Stimulated activated naive B cell treated with anti-CD40 and anti-IgM and Interleukin-4, amounts not matched to agents 10 μg/mL and 1 μg/mL and 100 μg/mL, for 72 hours (primary cell): ENCODE measurements at places on chromosomes 13 and 19.

DNA sequence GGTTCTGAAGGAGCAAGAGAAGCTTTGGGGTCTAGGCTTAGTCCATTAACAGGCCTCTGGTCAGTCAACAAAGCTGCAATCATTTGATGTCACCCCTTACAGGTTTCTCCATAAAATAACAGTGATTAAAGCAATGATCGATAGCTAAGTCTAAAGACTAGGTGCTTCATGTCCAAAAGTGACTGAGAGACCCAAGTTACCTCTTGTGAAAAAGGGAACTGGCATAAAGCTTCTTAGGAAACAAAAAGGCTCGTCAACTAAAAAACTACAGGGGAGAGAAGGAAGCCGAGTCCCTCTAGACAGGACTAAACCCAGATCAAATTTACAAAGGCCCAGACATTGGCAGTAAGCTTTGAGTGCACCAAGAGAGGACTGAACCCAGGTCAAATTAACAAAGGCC lies 2.2 kb downstream of the DCUN1D2 start:
- DNase-seq, result no peak

GRCh38 chr13:75788481-75788981 lies 152.4 kb downstream of the LMO7 start:
- DNase-seq, result no peak

GRCh38 chr13:19151581-19152263 lies 29.9 kb downstream of the TUBA3C start:
- no peak for DNase-seq

DNA sequence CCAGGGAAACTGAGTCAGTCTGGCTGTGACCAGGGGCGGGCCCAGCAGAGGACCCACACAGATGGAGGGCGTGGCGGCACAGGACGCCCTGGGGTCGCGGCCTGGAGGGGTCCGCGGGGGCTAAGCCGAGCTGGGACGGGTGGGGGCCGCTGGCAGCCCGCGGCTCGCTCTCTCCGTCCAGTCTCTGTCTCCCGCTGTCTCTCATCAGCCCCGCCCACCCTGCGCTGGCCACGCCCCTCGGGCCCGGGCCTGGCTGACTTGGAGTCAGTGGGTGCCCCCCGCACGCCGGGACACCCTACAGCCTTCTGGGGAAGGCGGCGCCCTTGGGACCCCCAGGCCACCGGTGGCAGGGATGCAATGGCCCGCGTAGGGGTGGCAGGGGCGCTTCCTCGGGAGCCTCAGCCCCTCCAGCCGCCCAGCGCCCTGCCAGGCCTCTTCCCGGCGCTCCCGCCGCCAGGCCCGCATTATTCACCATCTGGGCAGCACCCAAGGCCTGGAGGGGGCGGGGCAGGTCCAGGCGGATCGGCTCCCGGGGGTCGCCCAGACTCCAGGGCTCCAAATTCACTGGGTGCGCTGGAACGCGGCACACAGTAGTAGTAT lies at the start of gene TBXA2R:
Gene TBXA2R (minus strand): TSS at position 186 of the 600 bp plus-strand sequence. CDS start 6,241 bp downstream, outside the sequence.
- peak; percentile 44 for DNase-seq

DNA sequence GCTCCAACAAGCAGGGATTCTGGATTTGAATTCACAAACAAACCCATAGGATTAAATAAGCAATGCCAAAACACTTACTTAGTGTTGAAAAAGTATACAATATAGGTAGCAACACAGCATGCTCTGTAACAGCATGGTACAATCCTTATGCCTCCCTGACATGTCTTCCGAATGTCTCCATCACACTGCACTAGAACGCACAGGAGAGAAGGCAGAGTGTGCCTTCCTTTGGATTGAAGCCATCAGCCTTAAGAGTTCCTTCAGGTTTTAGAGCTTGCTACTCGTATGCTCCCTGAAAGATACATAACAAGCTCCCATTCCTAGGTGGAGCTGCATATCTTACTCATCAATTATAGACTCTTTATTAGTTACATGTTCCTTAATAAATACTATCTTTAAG lies 1573.9 kb upstream of the PRR20A start:
- DNase-seq, result no peak

DNA sequence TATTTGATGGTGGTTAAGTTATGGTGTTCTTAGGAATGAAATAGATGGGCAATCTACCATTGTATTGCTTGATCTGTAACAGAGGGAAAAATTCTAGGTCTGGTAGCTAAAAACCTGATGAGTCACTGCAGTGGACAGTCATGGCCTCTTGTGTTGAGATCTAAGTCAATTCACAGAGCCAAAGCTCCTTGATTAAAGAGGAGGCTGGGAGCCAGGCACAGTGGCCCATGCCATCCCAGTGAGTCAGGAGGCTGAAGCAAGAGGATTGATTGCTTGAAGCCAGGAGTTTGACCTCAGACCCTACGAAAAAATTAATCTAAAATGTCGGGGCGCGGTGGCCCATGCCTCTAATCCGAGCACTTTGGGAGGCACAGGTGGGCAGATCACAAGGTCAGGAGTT lies 67.1 kb upstream of the KPNA3 start:
- no peak for DNase-seq

- no peak for DNase-seq
Measured at GRCh38 chr19:3224346-3225168, at the start of gene CELF5. TSS of gene CELF5 (plus strand) at chr19:3224661. CDS start at chr19:3224740, 79 bp downstream.

GRCh38 chr19:3405261-3405653 lies 38.9 kb downstream of the NFIC start:
- DNase-seq, result no peak

DNA sequence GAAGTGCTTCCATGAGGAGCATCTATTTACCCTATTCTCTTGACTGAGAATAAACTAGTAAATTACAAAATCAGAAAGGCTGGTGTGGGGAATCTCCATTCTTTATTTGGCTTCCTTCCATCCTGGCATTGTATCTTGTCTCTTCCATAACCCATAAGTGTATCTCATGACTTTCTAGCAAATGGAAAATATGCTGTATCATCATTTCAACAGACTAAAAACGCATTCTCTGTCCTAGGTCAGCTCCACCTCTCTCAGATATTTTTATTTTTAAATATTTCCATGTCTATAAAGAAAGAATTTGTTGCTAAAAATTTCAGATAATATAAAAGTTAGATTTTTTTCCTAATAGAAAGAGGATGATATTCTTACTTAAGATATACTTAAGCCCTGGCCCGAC lies 154.2 kb upstream of the MYO16 start:
- no peak for DNase-seq

GRCh38 chr19:8614455-8614854 lies 3.9 kb upstream of the ADAMTS10 start:
- no peak for DNase-seq

- peak; percentile 99 for DNase-seq
Measured at GRCh38 chr19:38849860-38850435, at the start of gene HNRNPL. TSS of gene HNRNPL (minus strand) at chr19:38849986. CDS start at chr19:38849966, 20 bp downstream.

DNA sequence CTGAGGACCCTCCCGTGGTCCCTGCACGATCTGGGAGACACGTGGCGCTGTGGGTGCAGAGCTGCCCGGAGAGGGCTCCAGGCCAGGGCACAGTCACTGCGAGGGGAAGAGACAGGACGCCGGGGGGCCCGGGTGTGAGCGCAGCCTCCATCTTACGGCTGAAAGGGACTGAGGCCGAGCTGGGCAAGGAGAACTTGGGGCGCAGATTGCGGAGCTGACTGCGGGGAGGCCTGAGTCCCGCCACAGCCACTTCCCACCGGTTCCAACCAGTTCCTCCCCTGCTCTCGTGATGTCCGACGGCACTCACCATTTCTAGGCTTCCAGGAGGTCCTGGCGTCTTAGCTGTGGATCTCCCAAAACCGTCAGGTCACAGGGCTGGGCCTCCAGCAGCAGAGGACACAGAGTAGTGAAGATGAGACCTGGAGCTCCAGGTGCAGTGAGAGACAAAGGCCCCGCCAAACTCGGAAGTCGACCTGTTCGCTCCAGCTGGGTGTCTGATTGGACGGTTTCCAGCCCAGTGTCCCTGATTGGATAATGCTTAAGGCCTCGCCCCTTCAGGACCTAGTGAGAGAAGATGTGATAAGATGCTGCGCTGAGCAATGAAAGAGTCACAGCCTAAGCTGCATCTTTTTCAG lies 4.8 kb upstream of the ZNF253 start:
- peak; percentile 64 for DNase-seq

DNA sequence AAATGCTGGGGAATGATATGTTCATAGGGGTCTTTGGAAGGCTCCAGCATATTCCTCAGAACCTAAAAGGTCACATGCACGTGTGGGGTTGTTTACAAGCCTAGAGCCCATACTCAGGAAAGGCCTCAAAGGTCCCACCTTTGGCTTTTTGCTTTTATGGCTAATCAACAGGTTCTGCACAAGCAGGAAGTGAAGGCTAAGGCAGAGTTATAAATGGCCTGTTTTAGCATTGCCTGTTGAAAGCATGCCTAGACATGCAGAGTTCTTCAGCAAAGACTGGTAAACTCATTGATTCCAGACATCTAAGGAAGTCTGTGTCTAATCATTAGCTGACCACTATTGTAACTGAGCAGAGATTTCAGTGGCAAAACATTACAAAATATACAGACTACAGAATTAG lies 198.3 kb downstream of the KCNRG start:
- no peak for DNase-seq

- DNase-seq, result no peak
Measured at GRCh38 chr13:62357887-62358645, 942.4 kb upstream of the PCDH20 start.

- no peak for DNase-seq
Measured at GRCh38 chr19:49758292-49758691, 4.8 kb downstream of the TSKS start.

DNA sequence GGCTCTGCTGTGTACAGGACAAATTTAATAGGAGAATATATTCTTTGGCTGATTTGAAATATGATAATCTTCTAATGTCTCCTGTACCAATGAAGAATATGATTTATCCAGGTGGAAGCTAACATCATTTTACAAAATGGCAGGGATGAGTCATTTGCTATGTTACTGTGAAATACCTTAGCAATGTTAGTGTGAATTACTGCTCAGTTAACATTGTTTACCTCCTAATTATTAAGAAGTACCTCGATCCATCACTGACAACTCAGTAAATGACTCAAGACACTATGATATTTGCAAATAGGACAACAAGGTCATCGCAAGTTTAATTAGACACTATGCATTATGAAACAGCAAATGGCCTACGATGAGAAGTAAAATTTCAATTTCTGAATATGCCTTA lies 309.1 kb upstream of the EDNRB start:
- no peak for DNase-seq

DNA sequence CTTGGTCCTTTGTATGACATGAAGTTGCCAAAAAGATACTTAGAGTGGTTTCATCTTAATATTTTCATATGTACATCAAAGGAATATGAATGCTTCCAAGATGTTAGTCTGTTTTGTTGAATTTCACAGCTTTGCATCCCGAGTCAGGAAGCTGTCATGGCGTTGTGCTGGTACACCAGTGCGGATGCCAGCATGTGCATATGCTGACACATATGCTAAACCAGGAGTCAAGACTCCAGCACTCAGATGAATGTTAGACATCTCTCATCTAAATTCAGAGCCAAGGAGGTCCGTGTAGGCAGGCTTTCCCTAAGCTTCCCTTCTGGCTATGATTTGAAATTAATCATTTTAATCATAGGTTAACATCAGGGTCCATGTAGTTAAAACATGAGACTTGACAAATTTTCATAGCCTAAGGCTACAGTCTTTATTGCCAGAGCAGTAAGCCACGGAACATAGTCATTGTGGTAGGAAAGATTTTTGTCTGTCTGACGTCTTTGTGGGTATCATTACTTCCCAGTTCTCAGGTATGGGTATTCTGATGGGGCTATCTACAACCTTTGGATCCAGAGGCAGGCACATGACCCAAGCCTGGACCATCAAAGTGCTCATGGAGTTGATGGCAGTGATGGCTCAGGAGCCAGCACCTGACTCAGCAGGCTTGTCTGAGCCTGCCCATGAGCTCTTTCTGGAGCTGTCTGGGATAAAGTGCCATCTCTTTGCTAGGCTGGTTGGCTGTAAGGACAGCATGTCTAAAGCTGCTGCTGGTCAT lies 246.1 kb downstream of the KCNRG start:
- no peak for DNase-seq

GRCh38 chr19:20969498-20969897 lies 46.4 kb downstream of the ZNF85 start:
- no peak for DNase-seq

GRCh38 chr13:111625526-111626315 lies 305.3 kb downstream of the TEX29 start:
- no peak for DNase-seq

DNA sequence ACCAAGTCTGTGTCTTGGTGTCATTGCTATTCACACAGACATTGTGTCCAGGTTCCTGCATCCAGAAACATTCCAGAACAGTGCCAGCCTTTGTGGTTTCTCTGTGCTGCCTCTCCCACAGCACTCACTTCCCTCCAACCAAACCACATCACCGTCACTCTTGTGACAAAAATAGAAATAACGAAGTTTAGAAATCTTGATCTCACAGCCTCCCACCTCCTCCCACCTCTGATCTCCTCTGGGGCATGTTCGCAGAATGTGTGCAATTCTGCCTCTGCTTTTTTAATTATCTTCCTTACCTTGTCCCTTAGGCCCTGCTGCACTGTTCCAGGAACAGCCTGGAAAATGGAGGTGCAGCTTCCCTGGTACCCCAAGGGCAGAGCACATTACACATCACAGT lies 8.7 kb upstream of the SERPINE3 start:
- DNase-seq, result peak; percentile 8

- DNase-seq, result no peak
Measured at GRCh38 chr13:31772231-31772630, 32.9 kb downstream of the RXFP2 start.

- DNase-seq, result no peak
Measured at GRCh38 chr19:28396287-28396831, 816.6 kb downstream of the UQCRFS1 start.

- DNase-seq, result no peak
Measured at GRCh38 chr19:29687244-29687896, 22.1 kb downstream of the PLEKHF1 start.

DNA sequence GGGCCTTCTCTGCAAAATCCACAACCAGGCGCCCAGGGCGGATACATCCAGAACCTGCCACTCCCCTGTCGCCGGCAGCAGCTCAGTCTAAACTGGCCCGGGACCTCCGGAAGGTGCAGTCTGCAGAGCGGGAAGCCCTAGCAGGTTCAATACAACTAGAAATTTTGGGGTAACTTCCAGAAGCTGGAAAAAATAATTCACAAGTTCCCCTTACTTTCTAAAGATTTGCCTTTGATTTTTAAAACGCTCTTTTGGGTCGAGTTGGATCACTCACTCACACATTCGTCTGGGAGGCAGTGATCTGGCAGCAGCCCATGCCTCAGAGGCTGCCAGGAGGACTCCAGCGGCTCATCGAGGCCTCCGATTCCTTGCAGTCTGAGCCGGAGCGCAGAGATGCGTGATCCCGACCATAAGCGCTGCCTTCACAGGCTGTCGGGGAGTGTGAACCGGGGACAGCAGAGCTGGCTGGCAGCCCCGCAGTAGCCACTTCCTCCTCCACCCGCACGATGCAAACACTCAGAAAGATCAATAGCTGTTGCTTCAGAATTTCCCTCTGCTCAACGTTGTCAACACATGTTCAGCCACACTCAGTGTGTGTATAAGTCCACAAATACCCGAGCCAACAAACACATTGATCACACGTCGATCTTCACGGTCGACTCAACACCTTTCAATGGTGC lies 35.6 kb upstream of the ZNF507 start:
- DNase-seq, result no peak

DNA sequence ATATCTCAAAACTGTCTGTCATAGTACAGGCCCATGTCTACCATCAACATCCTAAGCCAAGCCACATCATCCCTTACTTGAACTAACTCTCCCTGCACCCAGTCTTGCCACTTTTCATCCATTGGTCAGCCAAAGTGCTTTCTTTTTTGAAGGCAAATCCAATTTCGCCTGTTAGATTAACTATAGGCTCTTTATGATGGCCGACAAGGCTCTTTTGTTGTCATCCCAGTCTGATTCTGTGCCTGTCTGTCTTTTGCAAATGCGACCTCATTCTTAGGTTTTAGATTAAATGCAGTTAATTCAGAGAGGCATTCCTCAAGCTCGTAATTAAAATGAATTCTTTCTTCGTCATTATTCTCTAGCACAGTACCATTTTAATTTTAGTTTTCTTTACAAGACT lies 148.3 kb downstream of the HS6ST3 start:
- no peak for DNase-seq
